ENCODE measurements at places on chromosomes 7 and 10. TPM values are rescaled to one million over a fixed set of nuclear protein-coding genes. Genes with fewer than 3 reads are reported as not detected.

GRCh38 chr10:70715853-70716795 is 43.8 kb downstream of the ADAMTS14 start:
- peak; percentile 46 for DNase-seq

DNA sequence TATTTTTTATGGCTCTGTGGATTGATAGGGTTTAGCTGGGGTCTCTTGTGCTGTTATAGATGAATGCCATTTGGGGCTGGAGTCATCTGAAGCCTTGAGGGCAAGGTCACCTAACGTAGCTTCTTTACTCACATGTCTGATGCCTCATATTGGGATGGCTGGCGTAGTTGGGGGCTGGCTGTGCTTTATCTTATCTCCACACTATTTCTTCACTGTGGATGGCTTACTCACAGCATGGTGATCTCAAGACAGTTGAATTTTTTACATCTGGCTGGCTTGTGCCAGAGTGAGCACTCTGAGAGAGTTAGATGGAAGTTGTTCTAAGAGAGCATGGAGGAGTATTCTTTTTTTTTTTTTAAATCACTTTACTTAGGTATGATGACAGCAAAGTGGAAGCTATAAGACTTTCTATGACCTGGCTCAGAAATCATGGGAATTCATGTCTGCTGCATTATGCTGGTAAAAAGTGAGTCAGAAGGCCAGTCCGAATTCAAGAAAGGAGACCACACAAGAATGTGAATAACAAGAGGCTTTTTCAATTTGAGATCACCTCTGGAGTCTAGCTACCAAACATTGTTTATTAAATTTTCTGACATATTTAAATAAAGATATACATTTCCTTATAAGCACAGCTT is 252.4 kb upstream of the TPK1 start:
- DNase-seq, result no peak

DNA sequence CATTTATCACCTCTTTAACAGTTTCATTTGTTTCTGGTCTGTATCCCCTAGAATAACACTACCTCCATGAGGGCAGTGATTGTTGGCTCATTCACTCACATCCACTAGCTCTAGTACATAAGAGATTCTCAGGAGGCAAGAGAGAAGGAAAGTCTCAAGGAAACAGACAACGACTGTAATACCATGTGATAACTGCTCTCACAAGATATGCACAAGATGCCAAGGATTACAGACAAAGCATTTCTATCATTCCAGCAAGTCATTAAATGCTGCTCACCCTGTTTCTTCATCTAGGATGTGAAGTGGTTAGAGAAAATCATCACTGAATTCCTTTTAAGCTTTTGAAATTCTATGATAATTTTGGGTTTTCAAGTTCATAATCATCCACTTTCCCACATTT is 115.3 kb downstream of the HIBADH start:
- DNase-seq, result no peak

DNA sequence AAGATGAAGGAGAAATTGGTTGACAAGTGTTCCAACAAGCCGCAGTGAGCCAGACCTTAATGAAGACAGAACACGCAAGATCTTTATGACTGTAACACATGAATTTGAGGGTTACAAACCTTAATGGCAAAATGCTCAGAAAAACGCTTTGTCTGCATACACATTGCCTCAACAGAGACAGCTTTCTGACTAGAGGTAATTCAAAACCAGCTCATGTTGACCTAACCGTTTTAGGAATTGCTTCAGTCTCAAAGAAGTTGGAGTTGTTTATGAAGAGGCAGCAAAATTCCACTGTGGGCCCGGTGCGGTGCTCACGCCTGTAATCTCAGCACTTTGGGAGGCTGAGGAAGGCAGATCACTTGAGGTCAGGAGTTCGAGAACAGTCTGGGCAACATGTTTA is 2.2 kb upstream of the GTF2I start:
- no peak for DNase-seq

DNA sequence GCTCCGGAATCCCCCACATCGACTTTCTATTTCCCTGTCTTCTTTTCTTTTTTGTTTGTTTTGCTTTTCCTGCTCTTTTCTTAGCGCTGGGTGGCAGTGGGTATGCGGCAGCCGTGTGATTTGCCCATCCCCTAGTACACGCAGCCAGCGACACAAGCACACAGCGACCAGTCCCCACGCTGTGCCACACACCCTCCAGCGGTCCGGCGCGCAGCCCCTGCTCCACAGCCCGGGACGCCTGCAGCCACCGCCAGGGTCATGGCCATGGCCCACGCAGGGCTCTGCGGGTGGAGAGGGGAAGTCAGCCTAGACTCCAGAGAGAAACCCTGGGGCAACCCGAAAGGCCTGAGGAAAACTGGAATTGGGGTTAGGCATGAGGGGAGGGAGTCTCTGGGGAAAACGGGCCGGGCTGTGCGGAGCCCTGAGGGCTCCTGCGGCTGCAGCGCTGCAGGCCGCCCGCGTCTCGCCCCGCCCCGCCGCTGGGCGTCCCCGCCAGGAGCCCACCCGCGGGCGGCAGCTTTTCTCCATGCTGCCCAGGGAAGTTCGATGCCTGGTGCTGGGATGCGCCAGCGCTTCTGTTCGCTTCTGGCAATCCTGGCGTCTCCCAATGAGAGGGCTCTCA is 2.5 kb downstream of the CHRM2 start:
- no peak for DNase-seq

- no peak for DNase-seq
These were observed 68.5 kb downstream of the LRRN3 start for GRCh38 chr7:111159426-111159825.

GRCh38 chr7:137953043-137953664 is 48.7 kb downstream of the CREB3L2 start:
- DNase-seq, result no peak

- no peak for DNase-seq
These were observed 54.1 kb downstream of the C10orf105 start for GRCh38 chr10:71665456-71665855.

- no peak for DNase-seq
These were observed 55.0 kb downstream of the SNX10 start for GRCh38 chr7:26346611-26347203.

DNA sequence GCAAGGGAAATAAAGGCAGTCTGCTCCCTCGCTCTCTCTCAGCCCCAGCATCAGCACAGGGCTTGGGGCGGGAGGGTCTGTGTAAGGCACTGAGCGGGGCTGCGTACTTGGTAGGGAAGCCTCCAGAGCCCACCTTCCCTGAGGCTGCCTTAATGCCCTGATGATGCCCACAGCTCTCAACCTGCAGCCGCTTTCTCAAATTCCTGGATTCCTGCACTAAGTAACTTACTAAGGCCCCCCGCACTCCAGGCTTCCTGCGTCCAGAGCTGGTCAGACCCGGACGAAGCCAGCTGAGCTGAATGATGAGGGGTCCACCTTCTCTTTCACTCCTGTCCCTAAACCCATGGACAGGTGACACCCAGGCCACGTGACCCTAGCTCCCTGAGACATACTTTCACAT is 63.3 kb downstream of the C10orf143 start:
- no peak for DNase-seq

DNA sequence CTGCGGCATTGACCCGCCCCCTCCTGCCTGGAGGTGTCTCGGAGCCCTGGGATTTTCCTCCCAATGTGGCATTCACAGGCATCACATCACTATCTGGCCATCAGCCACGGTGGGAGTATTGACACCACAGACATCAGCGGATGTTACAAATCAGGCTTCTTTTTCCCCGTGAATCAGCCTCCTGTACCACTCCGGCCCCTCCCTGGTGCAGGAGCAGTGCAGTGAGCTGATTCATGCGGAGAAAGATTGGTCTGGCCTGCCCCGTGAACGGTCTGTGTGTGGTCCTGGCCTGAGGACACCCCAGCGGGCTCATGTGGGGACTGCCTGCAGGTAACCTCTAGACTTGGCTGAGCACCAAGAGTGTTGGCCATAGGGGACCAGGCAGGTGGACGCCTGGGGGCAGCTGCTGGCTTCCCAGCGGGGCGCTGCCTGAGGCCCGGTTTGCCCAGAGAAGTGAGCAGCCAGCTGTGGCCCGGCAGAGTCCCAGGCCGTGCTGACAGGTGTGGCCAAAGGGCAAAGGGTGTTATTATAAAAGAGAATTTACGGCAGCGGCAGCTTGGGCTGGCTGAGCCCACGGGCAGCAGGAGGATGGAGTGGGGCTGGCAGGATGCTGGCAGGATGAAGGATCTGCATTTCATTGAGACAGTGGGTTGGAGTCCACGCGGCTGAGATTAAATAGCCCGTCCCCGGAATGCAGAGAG is 32.1 kb upstream of the GNA12 start:
- DNase-seq, result no peak

Gene FAM25C
- not detected for total RNA-seq

Gene FAM180A
- total RNA-seq, result not detected

Gene CALCR
- total RNA-seq, result not detected

Gene AKR1D1
- total RNA-seq, result not detected

Gene TMEM248
- total RNA-seq, result 67.2 TPM

Gene HOXA11
- total RNA-seq, result not detected

Gene FOXP2
- not detected for total RNA-seq

Gene TMEM236
- 0.10 TPM for total RNA-seq

Gene OPALIN
- not detected for total RNA-seq

Gene IFIT3
- total RNA-seq, result 15.2 TPM

All from activated CD4-positive, alpha-beta memory T cell treated with anti-CD3 and anti-CD28 coated beads for 36 hours (primary cell).